Right cardiac atrium (tissue), 5 donors: ENCODE measurements at places on chromosomes 5 and 9. TPM values are rescaled to one million over a fixed set of nuclear protein-coding genes. Genes with fewer than 3 reads are reported as not detected.

GPR150 gene
- total RNA-seq = not detected

OLFML2A gene
- total RNA-seq = 34.4 TPM

FCN1 gene
- total RNA-seq = 1.4 TPM

TXNDC8 gene
- not detected for total RNA-seq

PHF24 gene
- total RNA-seq = 1.3 TPM

TRAF1 gene
- total RNA-seq = 5.5 TPM

ABO gene
- total RNA-seq = 1.9 TPM

ORM2 gene
- total RNA-seq = not detected
